Cerebellar nuclear complex (tissue), 1 donor: ENCODE measurements at places on chromosomes 1 and 21.

DNA sequence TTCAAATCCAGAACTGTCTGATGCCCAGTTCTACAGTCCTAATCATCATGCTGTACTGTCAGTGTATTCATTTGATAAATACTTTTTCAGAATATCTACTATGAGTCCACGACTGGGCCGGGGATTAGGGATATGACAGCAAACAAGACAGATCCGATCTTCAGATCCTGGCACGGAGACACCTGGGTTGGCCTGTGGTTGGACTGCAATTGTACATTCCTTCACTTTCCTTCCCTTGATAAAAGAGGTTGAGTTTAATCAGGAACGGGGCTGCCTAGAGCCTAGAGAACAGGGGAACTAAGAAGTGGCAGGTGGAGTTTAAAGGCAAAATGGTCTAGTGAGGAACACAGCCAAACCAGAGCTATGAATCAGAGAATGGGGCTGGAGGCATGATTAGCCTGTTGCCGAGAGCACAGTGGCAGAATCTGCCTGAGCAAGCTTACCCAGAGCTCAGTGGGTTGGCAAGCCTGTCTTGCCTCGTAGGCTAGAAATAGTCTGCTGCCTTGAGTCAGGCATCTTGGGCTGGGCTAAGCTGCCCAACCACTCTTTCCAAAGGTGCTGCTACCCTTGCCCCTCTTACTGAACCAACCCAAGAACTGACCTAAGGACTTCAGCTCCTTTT lies 38.1 kb upstream of the PTCH2 start:
- no peak for DNase-seq

DNA sequence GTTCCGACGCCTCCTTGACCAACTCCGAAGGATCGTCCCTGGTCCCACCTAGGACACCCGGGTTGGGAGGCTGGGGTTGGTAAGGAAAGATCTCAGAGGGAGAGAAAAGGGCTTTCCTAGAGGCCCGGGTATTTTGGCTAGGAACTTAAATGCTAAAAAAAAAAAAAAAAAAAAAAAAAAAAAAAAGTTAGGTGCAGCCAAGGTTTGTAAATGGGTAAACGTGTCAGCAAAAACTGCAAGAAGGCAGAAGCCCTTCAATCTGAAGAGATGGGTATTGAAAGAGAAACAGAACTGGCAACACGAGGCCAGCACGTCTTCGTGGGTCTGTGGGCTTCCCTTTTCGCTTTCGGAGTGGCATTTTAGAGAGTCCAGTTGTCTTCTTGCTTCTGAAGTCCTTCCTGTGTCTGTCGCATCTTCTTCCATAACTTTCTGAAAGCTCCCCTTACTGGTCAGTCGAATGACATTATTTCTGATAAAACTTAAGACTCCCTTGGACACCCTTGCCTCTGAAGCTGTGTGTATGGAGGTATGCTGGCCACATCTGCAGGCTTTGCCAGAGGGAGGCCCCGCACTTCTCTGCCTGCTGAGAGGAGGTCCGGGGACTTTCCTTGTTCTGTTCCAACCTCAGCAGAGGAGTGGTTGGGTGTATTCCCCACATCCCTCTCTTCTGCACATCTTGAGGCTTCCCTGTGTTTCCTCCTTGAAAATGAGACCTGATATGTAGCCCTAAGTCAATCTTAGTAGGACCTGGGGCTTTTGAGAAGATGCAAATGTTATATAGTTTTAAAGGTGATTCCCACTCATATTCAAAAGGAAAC lies 745 bp downstream of the RCSD1 start:
- no peak for DNase-seq

- DNase-seq: no peak
Observed at GRCh38 chr1:165632491-165632890, 1.5 kb downstream of the MGST3 start.

GRCh38 chr1:37914719-37915475 lies 32.0 kb downstream of the INPP5B start:
- DNase-seq: no peak

- no peak for DNase-seq
Observed at GRCh38 chr1:165960136-165960535, 132.7 kb downstream of the UCK2 start.

DNA sequence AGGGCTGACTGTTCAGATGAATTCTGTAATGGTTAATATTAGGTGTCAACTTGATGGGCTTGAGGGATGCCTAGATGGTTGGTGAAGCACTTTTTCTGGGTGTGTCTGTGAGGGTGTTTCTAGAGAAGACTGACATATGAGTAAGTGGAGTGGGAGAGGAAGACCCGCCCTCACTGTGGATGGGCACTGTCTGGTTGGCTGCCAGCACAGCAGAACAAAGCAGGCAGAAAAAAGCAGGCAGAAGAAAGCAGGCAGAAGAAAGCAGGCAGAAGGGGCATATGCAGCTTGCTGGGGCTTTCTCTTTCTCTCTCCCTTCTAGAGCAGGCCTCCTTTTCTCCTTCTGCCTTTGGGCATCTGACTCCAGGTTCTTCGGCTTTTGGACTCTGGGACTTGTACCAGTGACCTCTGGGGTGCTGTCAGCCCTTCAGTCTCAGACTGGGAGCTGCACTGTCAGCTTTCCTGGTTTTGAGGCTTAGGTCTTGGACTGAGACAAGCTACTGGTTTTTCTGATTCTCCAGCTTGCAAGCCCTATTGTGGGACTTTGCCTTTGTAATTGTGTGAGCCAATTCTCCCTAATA lies 42.9 kb upstream of the CD2 start:
- DNase-seq: no peak

GRCh38 chr1:18639368-18640055 lies 8.9 kb downstream of the PAX7 start:
- no peak for DNase-seq

DNA sequence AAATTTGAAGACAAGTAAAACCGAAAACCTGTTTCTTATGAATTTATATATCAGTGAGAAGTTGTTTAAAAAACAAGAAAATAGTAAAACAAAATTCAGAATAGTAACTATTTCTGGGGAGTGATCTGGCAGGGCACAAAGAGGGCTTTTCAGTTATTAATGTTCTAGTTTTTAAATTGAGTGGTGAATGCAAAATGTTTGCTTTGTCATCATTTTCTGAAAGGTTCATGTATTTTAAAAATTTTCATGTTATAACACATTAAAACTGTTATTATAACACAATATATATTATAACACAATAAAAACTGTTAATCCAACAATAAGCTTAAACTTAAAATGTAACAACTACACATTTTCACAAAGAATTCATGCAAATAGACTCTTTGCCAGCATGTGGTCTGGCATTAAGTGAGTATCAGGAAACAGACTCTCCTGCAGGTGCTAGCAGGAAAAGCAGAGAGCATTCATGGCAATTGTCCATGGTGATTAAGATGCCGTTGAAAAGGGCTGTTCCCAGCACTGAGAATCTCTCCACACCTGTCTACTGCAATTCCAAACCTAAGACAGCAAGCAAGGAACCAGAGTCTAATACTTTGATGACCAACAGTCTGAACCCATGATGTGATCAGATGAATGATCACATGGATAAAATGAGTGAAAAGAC lies 204.9 kb downstream of the TBX15 start:
- DNase-seq: no peak

GRCh38 chr1:59768792-59769735 lies 45.7 kb upstream of the HOOK1 start:
- no peak for DNase-seq

GRCh38 chr1:97837161-97837560 lies 83.7 kb downstream of the DPYD start:
- no peak for DNase-seq

DNA sequence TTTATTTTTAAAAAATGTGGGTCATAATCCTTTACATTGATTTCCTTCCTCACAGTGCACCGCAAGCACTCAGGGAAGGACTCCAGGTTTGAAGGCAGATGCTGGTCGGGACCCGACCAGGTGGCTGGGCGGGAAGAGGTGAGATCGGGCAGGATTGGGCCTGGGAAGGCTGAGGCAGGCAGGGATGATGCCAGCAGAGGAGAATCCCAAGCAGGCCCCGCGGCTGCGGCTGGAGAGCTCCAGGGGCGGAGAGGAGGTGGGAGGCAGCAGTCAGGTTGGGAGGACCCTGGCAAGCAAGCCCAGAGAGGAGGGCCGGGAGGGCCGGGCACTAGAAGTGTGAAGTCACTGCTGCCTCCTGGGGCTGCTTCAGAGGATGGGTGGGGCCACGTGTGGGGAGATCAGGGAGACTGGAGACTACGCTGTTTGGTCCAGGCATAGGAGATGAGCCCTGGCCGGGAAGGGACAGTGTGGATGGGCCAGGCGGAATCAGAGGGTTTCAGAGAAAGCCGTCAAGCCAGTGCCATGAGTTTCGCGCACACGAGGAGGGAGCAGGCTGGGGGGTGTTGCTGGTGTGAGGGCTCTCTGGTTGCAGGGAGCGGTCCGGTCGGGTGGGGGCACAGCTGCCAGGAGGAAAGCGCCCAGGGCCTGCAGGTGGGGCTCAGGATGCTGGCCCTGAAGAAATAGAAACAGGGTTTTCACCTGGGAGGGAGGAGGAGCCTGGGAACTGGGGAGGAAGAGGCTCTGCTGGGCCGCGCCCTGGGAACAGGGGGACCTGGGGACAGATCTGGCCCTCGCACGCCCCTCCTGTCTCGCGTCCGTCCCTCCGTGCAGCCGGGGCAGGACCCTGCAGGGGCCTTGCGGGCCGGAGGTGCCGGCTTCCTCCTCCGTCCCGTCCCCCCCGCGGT lies 888 bp upstream of the COL18A1 start:
- DNase-seq: no peak

DNA sequence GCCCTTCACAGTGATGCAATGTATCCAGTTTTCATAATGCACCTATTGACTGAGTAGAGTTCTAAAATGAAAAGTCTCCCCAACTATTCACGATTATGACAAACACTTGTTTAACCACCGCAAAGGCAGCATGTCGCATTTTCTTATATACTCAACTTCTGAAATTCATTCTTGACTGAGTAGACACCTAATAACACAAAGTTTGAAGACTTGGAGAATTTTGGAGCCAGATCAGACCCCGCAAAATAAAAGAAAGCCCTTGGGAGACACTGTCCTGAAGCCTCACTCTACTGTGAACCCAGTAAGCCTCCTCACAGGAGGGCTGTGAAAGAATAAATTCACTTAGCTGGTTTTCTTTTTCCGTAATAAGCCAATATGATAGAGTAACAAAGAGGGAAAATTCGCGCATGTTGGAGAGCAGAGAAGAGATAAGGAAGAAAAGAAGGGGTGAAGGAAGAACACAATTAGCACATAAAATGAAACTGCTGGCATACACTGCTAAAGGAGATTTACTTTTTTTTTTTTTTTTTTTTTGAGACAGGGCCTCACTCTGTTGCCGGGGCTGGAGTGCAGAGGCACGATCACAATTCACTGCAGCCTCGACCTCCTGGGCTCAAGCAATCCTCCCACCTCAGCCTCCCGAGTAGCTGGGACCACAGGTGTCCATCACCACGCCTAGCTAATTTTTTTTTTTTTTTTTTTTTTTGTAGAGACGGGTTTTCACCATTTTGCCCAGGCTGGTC lies 492 bp upstream of the COLGALT2 start:
- no peak for DNase-seq

- no peak for DNase-seq
Observed at GRCh38 chr1:166272851-166273250, 106.0 kb upstream of the FAM78B start.

GRCh38 chr21:26115899-26116298 lies 54.7 kb downstream of the APP start:
- DNase-seq: no peak

DNA sequence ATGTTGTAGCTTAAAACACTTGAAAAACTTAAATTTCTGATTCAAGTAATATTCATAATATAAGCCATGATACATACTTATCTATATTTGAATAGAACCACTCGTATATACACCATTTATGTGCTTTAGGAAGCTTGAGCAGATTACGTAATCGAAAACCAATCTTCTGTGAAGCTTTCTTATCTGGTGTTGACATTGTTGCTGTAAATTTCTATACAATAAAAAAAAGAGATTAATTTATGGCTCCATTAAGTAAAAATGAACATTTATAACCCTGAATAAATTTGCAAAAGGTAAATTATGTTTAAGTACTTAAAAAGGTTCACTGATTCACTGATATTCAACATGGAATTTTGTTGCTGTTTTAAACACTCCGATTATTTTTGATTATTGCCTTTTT lies 21.4 kb downstream of the LIN9 start:
- DNase-seq: no peak

DNA sequence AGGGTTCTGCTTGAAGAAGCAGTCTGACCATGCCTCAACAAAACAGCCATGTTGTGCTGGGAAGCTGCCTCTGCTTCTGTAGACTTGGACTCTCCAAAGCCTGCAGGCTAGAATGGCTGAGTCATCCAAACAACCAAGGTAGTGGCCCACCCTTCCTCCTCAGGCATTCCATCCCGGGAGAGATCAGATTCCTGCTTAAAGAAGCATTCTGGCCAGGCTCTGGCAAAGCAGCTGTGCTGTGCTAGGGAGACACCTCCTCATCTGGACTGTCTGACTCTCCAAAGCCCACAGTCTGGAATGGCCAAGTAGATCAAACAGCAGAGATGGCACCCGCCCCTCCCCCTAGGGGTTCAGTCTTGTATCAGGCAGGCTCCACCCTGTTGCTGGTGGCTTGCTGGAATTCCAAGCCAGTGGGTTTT lies 38.3 kb upstream of the F3 start:
- DNase-seq: no peak

- no peak for DNase-seq
Observed at GRCh38 chr1:31584869-31585735, 8.8 kb downstream of the TINAGL1 start.

DNA sequence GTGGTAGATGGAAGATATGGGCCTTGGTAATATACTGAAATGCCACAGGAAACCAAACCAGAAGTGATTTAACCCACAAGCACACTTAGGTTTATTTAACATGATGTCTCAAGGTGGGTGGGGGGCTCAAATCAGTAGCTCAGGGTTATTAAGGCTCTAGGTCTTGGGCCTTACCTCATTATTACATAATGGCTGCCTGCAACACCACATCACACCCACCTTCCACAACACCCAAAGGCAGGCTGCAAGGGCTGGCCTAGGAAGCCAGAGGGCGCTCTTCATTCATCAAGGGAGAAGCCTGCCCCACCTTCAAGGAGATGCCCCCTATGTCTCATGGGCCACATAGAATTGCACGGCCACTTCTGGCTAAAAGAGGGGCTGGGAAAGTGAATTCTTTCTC lies 6.0 kb downstream of the TFF1 start:
- no peak for DNase-seq

- no peak for DNase-seq
Observed at GRCh38 chr1:212987702-212988322, 27.9 kb downstream of the ANGEL2 start.

- DNase-seq: no peak
Observed at GRCh38 chr1:37723390-37724078, 31.2 kb downstream of the CDCA8 start.

GRCh38 chr1:149843431-149844041 lies 55.8 kb upstream of the BOLA1 start:
- DNase-seq: no peak

- DNase-seq: no peak
Observed at GRCh38 chr1:16375521-16376340, 8.7 kb downstream of the SZRD1 start.
